NCI-H2107 (cell line): ENCODE measurements at places on chromosomes 3 and 15.

DNA sequence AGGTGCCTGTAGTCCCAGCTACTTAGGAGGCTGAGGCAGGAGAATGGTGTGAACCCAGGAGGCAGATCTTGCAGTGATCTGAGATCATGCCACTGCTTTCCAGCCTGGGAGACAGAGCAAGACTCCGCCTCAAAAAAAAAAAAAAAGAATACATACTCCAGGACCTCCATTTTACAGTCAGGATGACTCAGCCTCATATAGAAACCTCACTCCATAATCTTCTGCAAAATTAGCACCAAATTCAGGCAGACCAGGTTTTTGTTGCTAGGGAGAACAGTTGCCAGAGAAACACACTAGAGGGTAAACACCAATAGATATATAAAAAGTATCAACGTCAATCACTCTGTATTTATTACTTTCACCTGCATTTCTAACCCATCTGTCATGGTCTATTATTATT, 28.3 kb upstream of the AP3B2 start:
- no peak for DNase-seq

DNA sequence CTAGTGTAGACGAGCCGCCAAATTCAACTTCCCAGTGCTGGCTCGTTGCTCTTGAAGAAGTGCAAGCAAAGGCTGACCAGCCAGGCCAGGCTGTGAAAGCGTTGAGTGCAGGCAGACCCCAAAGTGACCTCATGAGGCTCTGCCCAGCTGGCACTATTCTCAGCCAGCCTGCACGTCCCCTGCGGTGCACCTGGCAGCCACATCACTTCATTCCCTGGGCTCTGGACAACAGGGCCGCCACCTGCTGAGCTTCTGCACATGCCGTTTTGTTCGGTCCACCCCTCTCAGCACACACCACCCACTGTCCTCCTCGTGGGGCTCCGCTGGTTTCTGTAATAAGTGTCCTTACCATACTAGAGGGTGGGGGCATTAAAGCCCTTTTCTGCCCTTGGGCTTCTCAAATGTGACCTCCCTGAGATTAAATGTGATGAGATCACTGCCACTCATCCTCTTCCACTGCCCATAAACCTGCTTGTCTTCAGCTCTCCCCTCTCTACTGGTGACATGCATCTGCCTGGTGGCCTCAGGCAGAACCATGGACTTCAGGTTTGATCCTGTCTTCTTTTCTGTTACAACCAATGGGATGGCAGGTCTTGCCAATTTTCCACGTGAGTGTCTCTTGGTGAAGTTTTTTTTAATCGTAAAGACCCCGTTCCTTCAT, 6.1 kb downstream of the RASGRF1 start:
- no peak for DNase-seq

- DNase-seq, result no peak
These were observed 33.5 kb downstream of the TGFBR2 start for GRCh38 chr3:30639937-30640336.

DNA sequence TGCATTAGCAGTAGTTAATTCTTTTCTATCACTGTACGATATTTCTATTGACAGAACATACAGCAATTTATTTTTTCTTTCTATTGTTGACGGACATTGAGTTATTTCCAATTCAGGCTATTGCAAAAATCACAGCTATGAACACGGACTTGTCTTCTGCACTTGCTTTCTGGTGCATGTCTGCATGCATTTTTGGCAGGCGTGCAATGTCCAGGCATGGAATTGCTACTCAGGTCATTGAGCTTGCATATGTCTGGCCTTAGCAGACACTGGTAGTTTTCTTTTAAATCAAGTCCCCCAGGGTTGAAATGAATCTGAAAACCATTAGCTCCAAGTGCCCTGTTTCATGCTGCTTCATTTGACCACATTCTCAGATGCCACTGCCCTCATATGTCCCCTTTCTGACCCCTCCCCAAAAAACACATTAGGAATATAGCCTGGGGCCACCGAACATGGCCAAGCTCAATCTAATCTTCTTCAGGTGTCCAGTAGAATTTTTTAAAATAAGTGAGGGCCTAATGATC, 72.8 kb downstream of the LRIG1 start:
- no peak for DNase-seq

GRCh38 chr15:60989696-60990095, 239.4 kb downstream of the RORA start:
- DNase-seq, result no peak

GRCh38 chr3:159301961-159302360, 500.1 kb downstream of the MFSD1 start:
- DNase-seq, result no peak

DNA sequence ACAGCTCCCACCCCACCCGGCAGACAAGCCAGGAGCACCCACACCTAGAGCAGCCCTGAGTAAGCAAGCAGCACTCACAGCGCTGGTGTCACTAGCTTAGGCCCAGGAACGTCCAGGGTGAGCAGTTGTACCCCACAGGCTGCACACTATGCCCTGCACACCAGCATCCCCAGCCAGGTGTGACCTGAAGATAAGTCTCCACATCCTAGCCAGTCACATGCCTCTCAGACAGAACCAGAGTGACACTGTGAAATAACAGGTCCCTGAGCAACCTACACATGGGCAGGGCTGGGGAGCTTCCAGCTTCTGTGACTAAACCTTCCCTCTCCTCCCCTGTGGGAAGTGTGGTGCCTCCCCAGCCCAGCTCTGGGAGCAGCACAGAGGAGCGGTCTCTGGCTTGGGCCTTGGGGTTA, 253.6 kb downstream of the UACA start:
- DNase-seq, result no peak

DNA sequence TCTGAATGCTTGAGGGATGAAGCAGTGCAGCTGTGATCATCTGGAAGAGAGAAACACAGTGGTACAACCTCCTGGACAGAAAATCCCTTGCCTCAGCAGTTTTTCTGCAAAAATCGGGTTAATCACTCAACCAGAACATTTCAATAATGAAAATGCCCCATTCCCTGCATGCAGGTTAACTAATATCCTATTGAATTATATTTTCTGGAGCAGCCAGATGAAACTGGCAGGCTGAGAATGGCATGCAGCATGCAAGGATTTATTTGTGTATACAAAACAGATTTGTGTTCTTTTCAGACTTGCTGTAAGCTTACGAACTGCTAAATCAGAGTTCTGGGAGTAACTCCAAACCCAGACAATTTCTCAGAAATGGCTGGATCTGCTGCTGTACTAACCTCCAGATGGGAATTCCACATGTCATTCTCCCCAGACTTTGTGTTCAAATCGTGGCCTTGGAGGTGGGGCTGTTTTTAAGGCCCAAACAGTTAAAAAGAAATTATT, 39.1 kb downstream of the SLC9A9 start:
- DNase-seq, result no peak

- DNase-seq, result no peak
These were observed 20.0 kb upstream of the PHC3 start for GRCh38 chr3:170201527-170201926.

- no peak for DNase-seq
These were observed 96.0 kb downstream of the TBC1D2B start for GRCh38 chr15:77981281-77982126.

DNA sequence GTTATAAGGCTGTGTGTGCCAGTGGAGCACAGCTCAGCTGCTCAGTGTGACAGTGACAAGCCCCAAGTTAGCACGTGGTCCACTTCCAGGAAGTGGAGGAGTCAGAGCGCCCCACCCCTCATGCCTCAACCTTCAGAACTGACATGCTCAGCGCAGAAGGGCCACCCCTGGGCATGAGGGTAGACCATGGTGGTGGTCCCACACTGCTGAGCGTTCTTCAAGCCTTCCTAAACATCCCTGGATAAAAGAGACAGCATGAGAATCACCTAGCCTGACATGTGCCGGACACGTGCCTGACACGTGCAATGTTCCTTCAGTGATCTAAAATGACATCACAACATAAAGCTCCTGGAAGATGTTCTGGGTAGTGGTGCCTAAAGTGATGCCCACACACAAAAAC, 16.8 kb downstream of the ATP10A start:
- DNase-seq, result no peak

- DNase-seq, result no peak
These were observed 6.4 kb downstream of the IFT57 start for GRCh38 chr3:108215871-108216270.

- DNase-seq, result no peak
These were observed 328.9 kb upstream of the RBMS3 start for GRCh38 chr3:28951772-28952556.

DNA sequence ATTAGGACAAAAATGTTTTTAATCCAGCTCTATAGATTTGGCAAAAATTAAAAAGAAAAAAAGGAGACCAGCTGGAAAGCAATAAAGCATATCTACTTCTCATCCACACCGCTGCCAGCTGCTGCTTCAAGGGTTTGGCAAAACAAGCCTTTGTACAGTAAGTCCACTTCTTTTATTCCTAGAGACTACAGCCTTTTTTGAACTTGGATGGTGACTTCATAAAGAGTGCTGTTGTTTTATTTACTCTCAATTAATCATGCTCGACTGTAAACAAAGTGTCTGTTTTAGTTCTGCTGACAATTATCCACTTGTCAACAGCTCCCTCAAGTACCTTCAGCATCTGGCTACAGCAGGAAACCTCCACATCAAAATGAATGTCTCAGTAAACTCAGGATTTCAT, 12.3 kb upstream of the FOXB1 start:
- no peak for DNase-seq
